Stimulated activated naive CD4-positive, alpha-beta T cell treated with Interleukin-2 at 50 U/mL for 16 hours (primary cell): ENCODE measurements at places on chromosomes 12 and 14.

DNA sequence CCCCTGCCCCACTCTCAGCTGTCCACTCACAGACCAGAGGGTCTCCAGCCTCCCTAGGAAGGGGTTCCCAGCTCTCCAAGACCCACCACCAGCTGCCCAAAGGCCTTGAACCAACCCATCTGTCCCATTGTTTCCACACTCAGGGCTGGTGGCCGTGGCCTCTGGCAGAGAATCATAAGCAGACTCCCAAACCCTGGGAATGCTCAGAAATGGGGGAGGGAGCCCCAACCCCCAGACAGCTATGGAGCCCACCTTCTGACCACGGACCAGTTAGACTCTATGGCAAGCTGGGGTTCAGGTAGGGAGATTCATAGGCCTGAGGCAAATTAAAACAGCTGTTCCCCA, 280.0 kb downstream of the DPF3 start:
- no peak for DNase-seq

GRCh38 chr12:117766008-117766407, 202.8 kb downstream of the KSR2 start:
- DNase-seq, result no peak

DNA sequence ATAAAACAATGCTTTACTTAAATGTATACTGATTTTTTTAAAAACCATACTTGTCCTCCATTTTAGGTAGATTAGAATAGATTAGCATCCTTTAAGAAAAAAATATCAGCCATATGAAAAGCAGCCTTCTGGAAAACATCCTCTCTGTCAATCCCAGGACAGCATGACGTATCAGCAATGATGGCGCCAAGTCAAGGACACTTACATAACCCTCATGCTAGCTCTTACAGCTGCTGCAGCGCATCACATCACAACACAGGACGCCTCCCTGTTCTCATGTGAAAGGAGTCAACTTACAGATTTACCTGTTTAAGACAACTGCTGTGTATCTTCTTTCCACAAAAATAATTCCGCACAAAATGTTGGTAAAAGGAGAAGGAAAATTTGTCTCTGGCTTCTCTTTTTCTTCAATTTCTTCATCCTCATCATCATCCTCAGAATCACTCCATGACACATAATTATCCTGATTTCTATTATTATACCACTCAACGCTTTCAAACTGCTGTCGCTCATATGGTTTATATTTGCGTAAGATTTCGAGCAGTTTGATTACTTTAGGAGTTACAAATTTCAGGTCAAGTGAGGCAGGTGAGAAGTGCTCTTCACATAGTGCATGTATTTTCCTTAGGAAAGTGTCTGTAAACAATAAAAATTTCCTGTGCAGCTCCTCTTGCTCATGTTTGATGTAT, 33.3 kb downstream of the DICER1 start:
- DNase-seq, result no peak

DNA sequence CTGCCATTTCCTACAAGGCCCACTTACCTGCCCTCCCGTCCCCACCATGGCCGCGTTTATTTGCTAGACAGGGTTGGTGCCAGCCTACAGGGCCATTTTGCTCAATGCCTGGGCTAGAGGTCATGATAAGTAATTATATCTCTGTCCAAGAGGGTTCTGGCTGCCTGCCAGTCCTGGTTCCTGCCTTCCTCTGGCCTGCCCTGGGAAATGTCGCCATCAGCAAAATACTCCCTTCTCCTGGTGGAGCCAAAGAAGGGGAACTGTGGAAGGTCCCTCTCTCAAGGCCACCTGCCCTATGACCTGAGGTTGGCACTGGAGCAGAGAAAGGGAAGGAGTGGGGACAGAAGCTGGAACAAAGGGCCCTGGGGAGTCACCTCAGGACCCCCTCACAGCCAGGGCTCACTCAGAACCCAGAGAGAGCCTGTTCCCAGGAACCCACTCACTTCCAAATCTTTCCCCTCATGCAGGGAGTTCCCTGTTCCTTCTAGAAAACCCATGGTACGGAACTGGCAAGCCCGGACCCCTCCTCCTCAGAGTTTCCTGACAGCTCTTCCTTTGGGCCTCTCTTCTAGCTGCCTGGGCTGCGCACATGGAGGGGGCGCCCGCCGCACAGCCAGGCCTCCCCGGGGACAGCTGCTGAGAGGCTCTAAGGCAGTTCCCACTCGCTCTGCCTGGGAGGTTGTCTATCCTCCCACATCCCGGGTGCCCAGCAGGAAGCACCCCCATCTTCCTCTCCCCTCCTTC, 280.5 kb downstream of the DPF3 start:
- DNase-seq, result no peak

DNA sequence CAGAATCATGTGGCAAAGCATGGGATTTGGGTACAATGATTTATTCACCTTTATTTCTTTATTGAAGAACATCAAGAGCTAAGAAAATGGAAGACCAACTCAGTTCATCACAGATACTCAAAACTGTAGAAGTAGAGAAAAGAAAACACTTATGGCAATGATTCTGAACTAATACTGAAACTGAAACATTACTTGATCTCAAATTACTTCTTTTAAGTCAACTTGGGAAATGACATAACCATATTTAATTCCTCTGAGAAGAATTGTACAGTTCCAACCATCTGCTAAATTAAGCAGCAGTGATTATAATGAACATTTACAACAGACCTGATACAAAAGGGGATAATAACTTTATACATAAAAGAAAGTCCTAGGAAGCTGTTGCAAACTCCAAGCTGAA, 466.5 kb downstream of the TMTC2 start:
- DNase-seq, result no peak

GRCh38 chr12:127519779-127520178, 747.2 kb upstream of the TMEM132C start:
- no peak for DNase-seq

- no peak for DNase-seq
Observed at GRCh38 chr14:94638961-94639817, 27.0 kb downstream of the SERPINA3 start.

GRCh38 chr12:63877693-63878092, 33.2 kb downstream of the SRGAP1 start:
- DNase-seq, result no peak

GRCh38 chr14:96246539-96246847, 9.5 kb upstream of the BDKRB1 start:
- no peak for DNase-seq

- DNase-seq, result no peak
Observed at GRCh38 chr14:25004389-25004809, 45.5 kb downstream of the STXBP6 start.
